ENCODE measurements at places on chromosomes 3 and 15.

DNA sequence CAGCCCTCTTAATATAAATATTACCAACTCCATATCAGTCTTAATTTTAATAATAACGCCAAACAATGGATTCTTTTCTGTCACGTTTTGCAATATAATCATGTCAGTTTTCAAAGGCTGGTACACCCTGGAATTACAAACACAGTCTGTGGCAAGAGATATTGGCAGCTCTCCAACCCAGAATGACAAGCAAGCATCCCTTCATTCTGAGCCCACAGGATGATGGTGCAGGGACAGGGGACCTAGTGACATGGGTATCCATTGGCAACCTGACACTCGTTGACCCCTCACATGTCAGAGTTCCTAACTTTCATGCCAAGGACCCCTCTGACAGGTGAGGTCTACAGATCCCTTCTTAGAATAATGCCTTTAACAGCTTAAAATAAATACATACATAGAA lies 154.5 kb upstream of the TSC22D2 start:
- DNase-seq, result peak; percentile 48

DNA sequence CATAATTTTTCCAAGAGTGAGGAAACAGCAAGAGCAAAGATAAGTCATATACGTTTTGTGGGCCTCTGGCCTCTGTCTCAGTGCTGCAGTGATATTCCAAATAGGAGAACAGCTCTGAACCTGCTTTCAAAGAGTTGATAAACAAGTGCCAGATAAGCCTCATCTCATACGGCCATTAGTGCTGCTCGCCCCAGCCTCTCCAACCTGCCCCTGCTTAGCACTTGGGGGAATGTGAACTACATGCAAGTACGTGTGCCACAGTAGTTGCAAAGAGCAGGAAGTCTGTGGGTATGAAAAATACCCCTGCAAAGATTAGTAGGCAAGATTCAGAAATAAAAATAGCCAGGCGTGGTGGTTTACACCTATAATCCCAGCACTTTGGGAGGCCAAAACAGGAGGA lies 14.0 kb downstream of the DAPK2 start:
- DNase-seq, result no peak

GRCh38 chr3:28476194-28476593 lies 127.6 kb upstream of the AZI2 start:
- peak; percentile 4 for DNase-seq

GRCh38 chr3:26437678-26438077 lies 184.9 kb upstream of the LRRC3B start:
- no peak for DNase-seq

- no peak for DNase-seq
Measured at GRCh38 chr3:176554791-176555654, 642.3 kb downstream of the TBL1XR1 start.

DNA sequence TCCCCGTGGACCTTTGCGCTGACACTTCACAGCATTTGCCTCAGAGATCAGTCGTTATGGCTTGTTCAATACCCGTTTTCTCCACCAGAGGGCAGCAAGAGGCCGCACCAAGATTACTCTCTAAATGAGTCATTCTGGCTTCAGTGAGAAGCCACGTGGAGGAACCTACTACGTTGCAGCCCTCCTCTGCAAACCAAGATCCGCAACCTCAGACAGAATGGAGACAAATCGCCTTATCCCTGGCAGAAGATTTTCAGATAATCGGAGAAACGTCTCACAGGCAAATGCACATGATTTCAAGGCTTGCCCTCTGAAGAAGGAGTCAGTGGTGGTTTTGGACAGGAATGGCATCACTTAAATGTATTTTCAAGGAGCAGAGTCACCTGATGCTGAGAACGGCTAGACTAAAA lies 60.5 kb downstream of the GTPBP8 start:
- DNase-seq, result peak; percentile 86

DNA sequence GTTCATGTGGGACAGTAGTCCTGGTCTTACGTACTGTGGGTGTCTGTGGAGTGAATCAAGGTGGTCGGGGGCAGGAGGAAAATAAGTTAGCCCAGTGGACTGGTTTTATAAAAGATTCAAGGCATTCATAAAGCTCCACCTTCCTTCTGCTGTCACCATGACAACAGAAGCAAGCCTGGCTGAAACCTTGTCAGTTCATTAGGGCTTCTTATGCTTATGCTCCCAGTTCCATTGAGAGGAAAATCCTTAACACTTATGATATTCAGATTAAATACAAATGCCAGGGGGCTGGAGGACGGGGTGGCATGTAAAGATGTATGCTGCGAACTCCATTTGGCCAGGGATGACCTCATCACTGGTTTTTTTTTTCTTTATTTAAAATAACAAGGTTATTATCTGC lies 283.1 kb upstream of the ATP10A start:
- no peak for DNase-seq

DNA sequence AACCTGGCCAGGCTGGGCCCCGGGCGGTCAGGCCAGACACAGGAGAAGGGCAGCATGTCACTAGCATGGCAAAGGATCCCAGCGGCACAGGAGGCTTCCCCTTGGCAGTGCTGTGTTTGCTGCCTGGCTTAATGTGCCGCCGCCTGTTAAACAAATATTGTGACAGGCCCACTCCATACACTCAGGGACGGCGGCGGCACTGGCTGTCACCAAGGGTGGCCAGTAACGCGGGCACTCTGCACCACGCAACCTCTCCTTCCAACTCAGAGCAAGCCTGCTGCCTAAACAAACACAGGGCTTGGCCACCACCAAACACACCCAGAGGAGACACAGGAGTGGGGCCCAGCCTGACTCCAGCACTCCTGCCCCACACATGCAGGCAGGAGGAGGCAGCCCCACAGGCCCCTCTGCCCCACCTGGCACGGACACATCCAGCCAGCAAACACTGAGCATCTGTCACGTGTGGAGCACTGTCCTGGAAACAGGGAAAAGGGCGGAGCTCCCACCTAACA lies 48.0 kb downstream of the TPRA1 start:
- DNase-seq, result peak; percentile 32

DNA sequence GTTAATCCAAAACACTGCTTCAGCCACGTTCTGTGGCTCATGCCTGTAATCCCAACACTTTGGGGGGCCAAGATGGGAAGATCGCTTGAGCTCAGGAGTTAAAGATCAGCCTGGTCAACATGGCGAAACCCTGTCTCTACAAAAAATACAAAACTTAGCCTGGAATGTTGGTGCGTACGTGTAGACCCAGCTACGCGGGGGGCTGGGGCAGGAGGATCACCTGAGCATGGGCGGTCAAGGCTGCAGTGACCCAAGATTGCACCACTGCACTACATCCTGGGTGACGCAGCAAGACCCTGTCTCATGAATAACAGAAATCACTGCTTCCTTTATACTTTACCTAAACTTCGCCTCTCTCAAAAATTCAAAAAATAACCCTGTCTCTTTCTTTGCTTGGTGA lies 1325.0 kb upstream of the CADM2 start:
- DNase-seq, result no peak

DNA sequence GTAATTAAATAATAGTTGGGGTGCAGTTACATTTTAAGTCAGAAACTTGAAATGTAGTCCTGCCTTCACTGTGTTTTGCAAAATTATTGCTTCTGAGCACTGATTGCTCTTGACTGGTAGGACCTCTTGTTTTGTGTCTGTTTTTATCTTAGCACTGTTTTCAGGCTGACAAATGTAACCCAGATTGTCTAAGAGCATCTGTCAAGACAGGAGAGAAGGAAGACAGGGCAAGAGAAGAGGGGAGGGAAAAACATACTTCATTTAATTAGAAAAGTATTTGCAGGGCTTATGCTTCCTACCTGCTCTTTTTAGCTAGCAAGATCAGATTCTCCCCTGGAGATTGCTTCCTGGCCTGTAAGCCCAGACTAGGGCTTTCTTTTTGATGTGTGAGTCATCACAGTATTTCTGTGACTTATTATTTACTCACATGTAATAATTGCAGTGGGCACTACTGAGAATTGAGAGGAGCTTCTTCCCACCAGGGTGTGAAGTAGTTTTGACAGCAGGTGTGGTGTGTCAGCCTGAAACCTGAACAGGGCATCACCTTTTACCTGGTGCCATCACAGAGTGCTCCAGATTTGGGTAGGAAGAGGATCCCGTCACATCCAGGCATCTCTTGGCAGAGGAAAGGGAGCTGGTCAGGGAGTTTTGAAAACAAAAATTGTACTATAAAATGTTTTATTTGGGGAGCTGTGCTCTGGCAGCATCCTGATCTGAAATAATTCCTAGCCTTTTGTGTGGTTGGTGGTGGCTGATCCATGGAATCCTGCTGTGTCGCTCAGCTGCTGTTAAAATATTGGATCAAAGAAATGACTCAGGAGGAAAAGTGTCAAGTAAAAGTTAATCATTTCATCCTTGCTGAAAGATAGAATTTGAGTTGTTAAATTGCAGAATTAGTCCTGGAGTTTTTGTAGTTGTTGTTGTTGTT lies 98.2 kb downstream of the TMEM108 start:
- DNase-seq, result no peak

All from small intestine (tissue), 16 donors.